ENCODE measurements at places on chromosomes 4 and X.

- DNase-seq = peak; percentile 69
Measured at GRCh38 chr4:17494258-17495190, 17.4 kb downstream of the QDPR start.

GRCh38 chr4:185708348-185708747 is 103.6 kb downstream of the SORBS2 start:
- no peak for DNase-seq

GRCh38 chr4:117770269-117771102 is 263.8 kb upstream of the NDST3 start:
- no peak for DNase-seq

DNA sequence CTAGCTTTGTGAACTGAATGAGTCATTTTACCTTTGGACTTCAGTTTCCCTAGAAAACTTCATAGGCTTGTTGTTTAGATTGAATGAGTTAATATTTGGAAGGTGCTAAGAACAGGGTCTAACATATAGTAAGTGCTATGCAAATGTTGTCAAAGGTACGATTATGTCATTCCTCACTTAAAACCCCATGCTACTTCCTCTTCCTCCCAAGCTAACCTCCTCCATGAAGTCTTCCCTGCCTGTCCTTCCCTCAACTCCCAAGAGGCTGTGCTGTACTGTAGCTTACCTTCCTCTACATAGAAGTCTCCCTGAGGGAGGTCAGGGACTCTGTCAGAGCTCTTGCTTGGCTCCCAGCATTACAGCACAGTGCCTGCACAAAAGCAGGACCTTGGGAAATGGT is 103.4 kb upstream of the PJA1 start:
- DNase-seq = peak; percentile 1

GRCh38 chr4:141658309-141658708 is 21.9 kb downstream of the IL15 start:
- DNase-seq = no peak

DNA sequence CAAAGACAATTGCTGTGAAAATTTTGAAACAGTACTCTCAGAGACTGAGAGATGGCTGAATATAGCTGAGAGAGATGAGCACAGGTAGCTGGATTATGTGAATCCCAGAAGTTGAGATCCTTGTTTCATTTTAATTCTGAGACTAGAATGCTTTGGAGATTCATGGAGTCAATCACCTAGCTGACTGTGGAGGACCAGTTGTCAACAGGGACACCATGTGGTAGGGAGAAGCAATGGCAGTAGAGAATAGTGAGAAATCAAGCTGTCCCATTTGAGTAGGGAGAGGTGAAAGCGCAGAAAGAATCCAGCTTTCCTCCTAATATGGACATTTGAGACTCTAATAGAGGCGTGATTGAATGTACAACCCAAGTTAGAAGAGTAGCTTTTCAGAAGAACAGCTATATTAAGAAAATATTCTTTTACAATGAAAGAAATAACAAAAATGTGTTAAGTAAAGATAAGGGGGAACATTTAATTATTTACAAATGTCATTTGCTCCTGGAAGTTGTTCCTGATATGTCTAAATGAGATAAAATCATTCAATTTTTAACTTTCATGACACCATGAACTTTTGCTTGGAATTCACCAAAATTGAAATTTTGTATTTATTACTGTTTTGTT is 30.3 kb upstream of the GLRB start:
- peak; percentile 68 for DNase-seq

- DNase-seq = no peak
Measured at GRCh38 chrX:37677765-37678164, 7.8 kb upstream of the XK start.

Measured in suppressor macrophage treated with lipopolysaccharide for 1 hour (primary cell).